ENCODE measurements at places on chromosomes 6 and 20. TPM values are rescaled to one million over a fixed set of nuclear protein-coding genes. Genes with fewer than 3 reads are reported as not detected.

The HLA-G gene
- total RNA-seq = 0.38 TPM

The PDE7B gene
- not detected for total RNA-seq

- DNase-seq = no peak
Measured at GRCh38 chr20:37920270-37920669, 17.3 kb downstream of the VSTM2L start.

DNA sequence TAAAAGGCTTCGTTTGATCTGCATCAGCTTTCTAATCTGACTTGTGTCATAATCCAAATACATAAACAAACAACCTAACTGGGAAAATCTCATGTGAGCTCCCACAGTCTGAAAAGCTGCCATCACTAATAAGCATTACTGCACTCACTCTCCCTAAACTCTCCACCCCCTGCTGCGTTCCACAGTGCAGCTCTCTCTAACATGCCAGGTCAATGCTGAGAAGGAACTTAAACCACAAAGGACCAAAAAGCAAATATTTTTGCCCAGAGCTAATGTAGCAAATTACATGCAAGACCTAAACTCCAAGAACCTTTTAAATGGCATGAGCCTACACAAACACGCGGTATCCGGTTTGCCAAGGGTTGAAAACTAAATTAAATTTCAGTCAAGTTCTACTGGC lies 542.3 kb upstream of the JARID2 start:
- DNase-seq = no peak

The ME1 gene
- total RNA-seq = 82.0 TPM

DNA sequence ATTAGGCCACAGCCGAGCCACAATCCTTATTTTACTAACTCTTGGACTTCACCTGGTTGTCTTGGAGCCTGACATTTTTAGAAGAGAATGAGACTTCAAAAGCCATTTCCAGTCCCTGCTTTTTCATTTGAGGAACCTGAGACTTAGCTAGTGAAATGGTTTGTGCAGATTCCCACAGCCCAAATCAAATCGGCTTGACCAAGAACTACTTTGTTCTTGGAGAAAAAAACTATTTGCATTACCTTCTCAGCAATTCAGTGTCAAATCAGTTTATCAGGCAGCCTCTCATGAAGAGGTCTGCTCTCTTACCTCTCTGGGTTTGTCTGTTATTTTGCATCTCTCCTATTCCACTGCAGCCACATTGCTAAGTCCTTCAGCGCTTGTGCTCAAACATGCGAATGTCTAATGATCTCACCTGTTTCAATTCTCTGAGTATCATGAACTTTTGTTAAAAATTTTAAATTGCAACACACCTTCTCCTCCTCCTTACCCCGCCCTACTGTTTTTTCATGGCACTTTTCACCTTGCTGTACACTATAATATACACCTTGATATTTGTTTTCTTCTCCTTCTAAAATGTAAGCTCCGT lies 573 bp upstream of the IFNGR1 start:
- peak; percentile 50 for DNase-seq

The ECT2L gene
- not detected for total RNA-seq

GRCh38 chr6:83127976-83128375 lies 60.5 kb downstream of the DOP1A start:
- no peak for DNase-seq

GRCh38 chr6:126807876-126808275 lies 310.6 kb upstream of the RSPO3 start:
- DNase-seq = no peak

DNA sequence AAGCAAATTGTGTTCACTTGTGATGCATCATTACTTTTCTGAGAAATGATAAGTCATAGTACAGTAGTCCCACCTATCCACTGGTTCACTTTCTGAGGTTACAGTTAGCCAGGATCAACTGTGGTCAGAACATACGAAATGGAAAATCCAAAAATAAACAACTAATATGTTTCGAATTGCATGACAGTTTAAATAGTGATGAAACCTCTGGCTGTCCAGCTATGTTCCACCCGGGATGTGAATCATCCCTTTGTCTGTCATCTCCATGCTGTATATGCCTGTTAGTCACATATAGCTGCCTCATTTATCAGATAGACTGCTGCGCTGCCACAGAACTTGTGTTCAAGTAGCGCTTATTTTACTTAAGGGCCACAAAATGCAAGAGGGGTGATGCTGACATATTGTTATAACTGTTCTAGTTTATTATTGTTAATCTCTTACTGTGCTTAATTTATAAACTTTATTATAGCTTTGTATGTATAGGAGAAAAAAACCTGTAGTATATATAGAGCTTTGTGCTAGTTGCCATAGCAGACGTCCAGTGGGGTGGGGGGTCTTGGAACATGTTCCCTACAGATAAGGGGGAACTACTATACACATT lies 29.2 kb downstream of the AFDN start:
- DNase-seq = peak; percentile 35

DNA sequence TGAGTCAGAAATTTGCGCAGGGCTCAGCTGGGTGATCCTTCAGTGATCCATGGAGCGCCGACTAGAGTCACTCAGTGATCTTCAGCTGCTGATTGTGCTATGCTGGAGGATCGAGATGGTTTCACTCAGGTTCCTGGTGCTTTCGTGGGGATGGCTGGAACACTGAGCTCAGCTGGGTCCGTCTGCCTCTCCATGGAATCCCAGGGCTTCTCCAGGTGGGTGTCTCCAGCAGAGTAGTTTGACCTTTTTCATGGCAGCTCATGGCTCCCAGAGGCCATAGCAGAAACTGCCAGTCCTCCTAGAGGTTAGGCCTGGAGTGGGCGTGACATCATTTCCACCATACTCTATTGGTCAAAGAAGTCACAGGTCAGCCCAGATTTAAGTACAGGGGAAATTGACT lies 88.8 kb upstream of the SIRPA start:
- DNase-seq = no peak

- no peak for DNase-seq
Measured at GRCh38 chr20:35981969-35982368, 13.6 kb downstream of the CNBD2 start.

DNA sequence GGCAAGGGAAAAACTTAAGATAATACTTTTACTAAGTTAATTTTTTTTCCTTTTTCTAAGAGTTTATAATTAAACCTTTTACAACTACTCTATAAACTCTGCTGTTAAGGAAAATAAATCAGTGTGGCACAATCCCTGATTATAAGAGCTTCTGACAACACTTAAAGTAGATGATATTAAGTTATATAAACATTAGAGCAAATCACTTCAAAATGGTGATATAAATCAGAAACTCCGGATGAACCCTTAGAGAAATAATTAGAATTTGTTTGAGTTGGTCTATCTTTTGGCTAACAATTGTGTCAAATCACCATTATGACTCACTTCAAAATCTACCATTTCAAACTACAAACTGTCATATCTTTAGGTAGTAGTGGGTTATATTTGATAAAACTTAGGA lies 104.9 kb downstream of the ARHGAP18 start:
- no peak for DNase-seq

- DNase-seq = no peak
Measured at GRCh38 chr6:51398064-51398705, 579.5 kb downstream of the TFAP2B start.

- no peak for DNase-seq
Measured at GRCh38 chr6:13671548-13672127, 40.0 kb downstream of the RANBP9 start.

DNA sequence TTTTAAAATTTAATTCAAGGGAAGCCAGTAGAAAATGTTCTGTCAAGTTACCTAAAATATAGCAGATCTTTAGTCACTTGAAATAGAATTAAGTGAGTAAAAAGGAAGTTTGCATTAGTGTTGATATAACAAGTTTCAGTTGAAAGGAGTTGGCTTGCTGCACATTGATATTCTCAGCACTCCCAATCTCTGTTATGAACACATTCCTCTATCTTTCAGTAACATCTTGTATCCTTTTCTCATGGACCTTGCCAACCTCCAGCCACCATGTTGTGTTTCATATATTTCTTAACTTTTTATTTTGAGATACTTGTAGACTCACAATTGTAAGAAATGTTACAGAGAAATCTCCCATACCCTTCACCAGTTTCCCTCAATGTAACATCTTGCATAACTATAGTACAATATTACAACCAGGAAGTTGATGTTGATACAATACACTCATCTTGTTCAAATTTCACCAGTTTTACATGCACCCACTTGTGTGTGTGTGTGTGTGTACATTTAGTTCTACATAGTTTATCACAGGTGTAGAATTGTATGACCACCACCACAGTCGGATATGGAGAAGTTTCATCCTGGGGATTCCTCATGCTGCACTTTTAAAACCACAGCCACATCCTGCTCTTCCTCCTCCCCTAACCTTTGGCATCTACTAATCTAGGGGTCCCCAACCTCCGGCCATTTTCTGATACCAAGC lies 20.2 kb upstream of the PAQR8 start:
- DNase-seq = no peak

DNA sequence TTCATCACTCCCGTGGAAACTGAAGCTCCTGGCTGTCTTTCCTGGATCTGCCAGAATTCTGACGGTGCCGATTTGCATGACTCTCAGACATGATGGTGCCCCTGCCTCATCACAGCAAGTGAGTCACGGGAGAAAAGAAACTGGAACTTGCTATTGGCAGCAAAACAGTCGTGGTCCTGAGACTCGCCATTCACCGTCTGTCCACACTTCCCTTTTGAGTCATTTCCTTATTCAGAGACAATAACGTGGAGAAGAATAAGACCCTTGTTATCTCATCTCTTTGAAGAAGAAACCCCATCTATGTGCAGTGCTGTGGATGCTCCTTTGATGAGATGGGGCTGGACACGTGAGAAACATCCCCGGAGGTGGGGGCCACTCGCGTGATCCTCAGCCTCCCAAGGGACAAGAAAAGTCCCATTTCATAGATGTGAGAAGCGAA lies 4.2 kb downstream of the GPR31 start:
- no peak for DNase-seq

DNA sequence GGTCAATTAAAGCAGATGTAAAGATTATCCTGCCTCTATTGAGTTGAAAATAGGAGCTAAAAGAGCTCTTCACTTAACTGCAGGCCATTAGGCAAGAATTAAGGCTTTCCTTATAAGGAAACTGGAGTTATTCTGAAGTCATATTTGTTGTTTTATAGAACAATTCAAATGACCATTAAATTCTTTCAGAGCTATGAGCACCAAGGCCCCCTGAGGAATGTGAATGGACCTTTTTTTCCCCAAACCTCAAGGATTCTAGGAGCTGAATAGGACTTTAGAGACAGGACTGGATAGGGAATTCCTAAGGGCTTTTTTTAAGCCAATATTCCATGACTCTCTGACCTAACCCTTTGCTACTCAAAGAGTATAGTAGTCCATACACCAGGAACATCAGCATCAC lies 565.7 kb upstream of the BTBD3 start:
- DNase-seq = no peak

The BCKDHB gene
- 29.7 TPM for total RNA-seq

DNA sequence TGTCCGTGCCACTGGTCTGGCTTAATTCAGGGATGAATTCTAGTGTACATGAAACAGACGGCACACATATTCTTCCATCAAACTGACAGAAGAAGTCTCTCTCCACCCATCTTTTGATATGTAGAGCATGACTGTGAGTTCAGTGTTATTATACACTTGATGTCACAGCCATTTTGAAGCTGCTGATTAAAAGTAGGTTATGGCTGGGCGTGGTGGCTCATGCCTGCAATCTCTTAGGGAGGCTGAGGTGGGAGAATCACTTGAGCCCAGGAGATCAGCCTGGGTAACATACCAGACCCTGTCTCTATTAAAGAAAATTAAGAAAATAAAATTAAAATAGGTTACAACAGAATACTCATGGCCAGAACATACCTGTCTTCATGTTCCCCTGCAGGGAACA lies 20.7 kb downstream of the C6orf15 start:
- DNase-seq = no peak

DNA sequence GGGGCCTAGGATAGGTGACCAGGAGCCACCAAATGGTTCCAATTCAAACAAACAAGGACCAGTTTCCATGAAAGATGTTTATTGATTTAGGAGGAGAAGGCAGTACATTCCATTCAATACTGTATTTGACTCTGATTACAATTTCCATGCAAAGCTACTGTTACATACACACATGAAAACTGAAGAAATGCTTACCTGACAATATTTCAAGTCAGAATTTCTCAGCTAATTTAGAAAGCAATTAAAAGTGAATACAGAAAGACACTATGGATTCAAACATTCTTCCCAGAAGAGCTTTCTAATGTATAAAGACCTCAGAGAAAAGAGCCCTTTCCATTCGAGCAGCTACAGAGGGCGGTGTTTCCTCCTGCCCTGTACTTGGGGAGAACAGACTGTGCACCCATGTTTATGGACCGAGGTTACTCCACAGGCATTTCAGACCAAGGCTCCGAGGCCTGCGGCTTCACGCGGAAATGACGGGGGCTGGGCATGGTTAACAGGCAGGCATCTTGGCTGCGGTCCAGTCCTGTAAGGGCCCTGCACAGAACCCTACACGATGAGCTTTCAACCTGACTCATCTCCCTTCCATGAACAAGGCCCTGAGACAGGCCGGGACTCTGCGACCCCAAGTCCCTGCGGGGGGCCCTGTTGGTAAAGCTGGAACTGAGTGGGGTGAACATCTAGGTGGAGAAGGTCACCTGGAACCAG lies 25.7 kb upstream of the TCFL5 start:
- DNase-seq = no peak

GRCh38 chr6:18141805-18142590 lies 12.9 kb downstream of the TPMT start:
- no peak for DNase-seq

DNA sequence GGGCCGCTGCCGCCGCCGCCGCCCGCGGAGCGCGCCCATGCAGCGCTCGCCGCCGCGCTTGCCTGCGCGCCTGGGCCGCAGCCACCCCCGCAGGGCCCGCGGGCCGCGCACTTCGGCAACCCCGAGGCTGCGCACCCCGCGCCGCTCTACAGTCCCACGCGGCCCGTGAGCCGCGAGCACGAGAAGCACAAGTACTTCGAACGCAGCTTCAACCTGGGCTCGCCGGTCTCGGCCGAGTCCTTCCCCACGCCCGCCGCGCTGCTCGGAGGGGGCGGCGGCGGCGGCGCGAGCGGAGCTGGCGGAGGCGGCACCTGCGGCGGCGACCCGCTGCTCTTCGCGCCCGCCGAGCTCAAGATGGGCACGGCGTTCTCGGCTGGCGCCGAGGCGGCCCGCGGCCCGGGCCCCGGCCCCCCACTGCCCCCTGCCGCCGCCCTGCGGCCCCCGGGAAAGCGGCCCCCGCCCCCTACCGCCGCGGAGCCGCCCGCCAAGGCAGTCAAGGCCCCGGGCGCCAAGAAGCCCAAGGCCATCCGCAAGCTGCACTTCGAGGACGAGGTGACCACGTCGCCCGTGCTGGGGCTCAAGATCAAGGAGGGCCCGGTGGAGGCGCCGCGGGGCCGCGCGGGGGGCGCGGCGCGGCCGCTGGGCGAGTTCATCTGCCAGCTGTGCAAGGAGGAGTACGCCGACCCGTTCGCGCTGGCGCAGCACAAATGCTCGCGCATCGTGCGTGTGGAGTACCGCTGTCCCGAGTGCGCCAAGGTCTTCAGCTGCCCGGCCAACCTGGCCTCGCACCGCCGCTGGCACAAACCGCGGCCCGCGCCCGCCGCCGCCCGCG lies 730 bp downstream of the INSM1 start:
- DNase-seq = no peak

- DNase-seq = no peak
Measured at GRCh38 chr6:168158980-168159349, 80.0 kb upstream of the FRMD1 start.

- no peak for DNase-seq
Measured at GRCh38 chr20:15047042-15047441, 709.6 kb upstream of the FLRT3 start.
